ENCODE measurements at places on chromosomes 4 and X.

- DNase-seq: no peak
Measured at GRCh38 chr4:184369871-184370270, 104.5 kb downstream of the IRF2 start.

DNA sequence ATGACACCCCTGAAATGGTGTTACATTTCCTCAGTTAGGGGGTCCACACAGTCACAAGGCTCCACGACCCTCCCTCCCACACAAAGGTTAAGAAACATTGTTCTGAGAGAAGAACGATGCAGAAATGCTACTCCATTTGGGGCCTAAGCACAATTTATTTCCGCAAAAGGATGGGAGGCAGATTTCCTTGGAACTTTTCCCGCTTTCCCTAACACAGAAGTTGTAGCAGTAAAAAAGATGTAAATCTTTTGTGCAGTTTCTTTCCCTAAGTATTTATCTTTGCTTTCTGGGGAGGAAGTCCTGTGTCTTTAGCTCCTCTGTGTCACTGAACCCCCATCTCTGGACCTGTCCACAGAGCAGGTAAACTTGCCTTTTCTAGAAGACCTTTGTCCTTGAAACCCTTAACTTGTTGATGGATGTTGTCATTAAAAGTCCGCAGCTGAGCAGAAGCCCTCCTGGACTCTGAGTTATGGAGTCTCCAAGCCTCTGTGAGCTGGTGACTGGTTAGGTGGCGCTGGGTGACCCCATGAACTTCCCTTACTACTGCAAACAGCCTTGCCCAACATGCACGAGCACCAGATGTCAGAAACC lies 67.2 kb upstream of the SHISA3 start:
- no peak for DNase-seq

DNA sequence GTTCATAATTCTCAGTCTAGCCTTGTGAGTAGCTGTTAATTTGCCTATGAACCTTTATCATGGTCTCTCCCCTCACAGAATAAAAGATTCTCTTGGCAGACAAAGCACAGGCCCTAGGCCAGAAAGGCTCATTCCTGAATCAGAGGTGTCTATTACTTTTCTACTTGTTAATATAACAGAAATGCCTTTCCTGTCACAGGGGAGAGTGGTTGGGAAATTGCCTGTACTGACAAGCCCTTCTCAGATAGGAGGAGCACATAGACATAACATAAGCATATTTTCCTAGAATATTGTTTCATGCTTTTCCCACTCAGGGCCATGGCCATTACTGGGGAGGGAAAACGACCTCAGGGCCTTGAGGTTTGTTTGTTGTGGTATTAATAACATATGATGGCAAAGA lies 308.3 kb downstream of the BMPR1B start:
- DNase-seq: no peak

- no peak for DNase-seq
Measured at GRCh38 chrX:120459309-120459708, 9.8 kb downstream of the LAMP2 start.

DNA sequence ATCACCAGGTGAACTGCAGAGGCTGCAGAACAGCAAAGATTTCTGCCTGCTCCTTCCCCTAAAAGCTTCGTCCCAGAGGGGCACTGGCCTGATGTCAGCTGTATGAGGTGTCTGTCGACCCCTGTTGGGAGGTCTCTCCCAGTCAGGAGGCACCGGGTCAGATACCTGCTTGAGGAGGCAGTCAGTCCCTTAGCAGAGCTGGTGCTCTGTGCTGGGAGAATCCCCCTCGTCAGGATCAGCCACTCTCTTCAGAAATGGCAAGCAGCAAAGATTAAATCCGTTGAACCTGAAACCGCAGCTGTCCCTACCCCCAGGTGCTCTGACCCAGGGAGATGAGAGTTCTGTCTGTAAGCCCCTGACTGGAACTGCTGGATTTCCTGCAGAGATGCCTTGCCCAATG lies 1166.3 kb upstream of the ADGRL3 start:
- no peak for DNase-seq

- no peak for DNase-seq
Measured at GRCh38 chrX:54746928-54747327, 51.1 kb downstream of the ITIH6 start.

GRCh38 chr4:21544415-21544814 lies 404.2 kb downstream of the KCNIP4 start:
- DNase-seq: no peak

Data from GM12891 (cell line).